ENCODE measurements at places on chromosomes 16 and 17.

GRCh38 chr16:17512636-17513220, 42.0 kb upstream of the XYLT1 start:
- no peak for DNase-seq
- H3K27ac ChIP-seq: no peak overlapping the region
- H3K4me3 ChIP-seq: no peak overlapping the region
- no peaks in the 10 kb centered on the region for H3K36me3 ChIP-seq

DNA sequence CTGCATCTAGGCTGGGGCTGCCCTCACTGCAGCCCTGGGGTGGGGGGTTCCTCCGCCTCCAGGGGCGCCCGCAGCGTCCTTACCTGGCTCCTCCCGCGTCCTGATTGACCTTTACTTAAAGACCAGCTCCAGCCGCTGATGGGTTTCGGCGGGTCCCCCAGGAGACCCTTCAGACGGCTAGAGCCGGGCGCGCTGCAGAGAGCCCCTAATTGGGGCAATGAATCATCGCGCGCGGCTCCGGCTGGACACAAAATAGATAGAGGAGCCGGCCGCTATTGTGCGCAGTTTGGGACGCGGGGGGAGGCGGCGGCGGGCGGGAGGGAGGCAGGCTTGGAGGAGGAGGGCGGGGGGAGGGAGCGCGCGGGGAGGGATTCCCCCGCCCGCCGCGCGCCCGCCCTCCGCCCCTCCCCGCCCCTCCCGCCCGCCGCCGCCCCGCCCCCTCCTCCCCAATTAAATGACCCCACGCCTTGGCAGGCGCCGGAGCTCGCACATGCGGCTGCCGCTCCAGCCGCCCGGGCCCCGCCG, 56.5 kb upstream of the CIBAR2 start:
- peak overlapping the region; percentile 59 for H3K4me3 ChIP-seq
- peaks cover 60% of the 10 kb centered on the region for H3K4me1 ChIP-seq
- H3K27ac ChIP-seq: no peak overlapping the region
- DNase-seq: no peak
- H3K27me3 ChIP-seq: no peaks in the 10 kb centered on the region

DNA sequence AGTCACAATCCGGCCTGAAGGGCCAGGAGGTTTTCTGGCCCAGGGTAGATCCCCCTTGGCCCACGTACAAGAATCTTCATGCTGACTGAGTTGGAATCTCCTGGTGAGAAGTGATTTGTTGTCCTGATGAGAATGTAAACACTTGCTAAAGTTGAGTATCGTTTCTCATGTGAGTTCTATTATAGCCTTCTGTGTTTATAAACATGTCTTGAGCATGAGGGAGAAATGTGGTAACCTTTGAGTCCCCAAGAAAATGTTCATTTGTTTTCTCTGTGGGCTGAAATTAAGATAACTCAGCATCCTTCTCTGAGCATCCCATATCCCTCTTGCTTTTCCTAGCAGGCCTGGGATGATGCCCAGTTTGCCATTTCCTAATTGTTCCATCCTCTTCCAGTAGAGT, 204.8 kb downstream of the FTO start:
- peaks cover 1% of the 10 kb centered on the region for H3K4me1 ChIP-seq
- DNase-seq: peak; percentile 64
- no peak overlapping the region for H3K27ac ChIP-seq
- H3K4me3 ChIP-seq: no peak overlapping the region

DNA sequence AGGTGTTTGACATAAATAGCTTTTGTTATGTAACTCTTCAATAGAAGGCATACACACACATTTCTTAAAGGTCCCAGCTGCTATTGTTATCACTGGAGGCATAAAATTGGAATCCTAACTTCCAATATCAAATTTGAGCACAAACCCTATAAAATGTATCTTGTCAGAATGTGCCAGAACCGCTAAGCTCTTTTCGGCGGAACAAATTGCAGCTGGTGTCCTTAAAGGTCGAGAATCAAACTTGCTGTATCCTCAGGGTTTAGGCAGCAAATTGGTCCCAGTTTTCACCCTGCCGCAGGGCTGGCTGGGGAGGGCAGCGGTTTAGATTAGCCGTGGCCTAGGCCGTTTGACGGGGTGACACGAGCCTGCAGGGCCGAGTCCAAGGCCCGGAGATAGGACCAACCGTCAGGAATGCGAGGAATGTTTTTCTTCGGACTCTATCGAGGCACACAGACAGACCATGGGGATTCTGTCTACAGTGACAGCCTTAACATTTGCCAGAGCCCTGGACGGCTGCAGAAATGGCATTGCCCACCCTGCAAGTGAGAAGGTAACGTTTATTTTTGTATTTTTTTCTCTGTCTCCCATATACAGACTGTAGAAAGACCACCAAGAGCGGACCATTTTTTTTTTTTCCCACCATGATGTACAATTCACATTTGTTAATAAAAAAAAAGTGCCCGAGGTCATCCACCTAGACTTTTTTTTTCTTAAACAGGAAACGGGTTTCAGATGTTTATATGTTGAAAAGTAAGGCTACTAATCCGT, 297.1 kb downstream of the IRF8 start:
- no peak overlapping the region for H3K27ac ChIP-seq
- no peaks in the 10 kb centered on the region for H3K36me3 ChIP-seq
- DNase-seq: peak; percentile 63

DNA sequence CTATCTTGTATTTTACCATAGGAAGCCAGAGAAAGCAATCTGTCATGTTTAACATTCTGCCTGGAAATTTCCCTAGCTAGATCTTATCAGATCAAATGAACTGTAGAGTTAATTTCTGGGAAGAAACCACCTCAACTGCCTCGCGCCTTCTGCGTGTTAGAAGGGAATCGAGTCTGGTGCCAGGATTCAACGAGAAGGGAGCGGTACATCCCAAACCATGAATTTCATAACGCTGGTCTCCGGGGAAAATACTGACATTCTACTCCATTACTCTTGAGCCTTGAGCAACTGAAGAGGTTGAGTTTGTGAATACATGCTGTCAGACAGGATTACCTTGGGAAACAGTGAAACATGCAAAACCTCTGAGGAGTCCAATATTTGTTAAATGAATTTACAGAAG, 35.2 kb downstream of the MPHOSPH6 start:
- H3K4me3 ChIP-seq: no peak overlapping the region
- no peak for DNase-seq
- no peaks in the 10 kb centered on the region for H3K27me3 ChIP-seq
- H3K36me3 ChIP-seq: peaks cover 3% of the 10 kb centered on the region
- H3K27ac ChIP-seq: no peak overlapping the region

DNA sequence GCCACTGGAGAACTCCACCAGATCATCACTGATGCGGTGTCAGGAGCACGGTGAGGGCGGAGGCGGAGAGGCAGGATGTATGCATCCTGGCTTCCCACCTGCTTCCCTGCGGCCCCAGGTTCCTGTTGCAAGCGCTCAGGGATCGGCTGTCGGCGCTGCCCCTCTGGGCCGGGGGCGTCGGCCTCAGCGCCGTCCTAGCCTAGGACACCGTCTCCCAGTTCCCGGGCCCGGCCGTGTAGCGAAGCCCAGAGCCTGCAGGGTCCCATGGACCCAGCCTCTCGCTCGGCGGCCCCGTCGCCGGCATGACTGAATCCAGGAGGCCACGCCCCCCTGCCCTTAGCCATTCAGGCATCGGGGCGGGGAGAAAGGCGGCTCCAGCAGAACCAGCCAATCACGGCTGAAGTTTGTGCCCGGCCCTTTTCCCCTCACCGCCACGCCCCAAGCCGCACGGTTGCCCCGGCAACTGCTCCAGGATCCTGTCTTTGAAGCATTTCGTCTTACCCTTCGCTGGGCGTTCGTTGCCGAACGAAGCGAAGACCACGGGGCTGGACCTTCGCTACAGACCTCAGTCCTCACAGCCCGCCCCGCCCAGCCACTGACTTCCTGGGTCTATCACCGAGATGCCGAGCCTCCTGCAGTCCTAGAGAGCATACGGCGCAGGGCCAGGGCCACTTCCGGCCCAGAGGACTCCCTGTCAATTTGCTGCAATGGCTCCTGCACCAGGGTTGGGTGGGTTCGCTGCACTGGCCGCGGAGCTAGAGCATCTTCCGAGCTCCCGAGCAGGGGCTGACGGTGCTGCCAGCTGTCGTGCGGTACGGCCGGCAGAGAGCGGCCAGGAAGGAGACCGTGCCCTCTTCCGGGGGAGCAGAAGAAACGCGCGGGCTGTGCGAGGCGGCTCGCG, 10.6 kb upstream of the ZNF213 start:
- no peaks in the 10 kb centered on the region for H3K27me3 ChIP-seq
- peak overlapping the region; percentile 67 for H3K4me3 ChIP-seq
- peaks cover 9% of the 10 kb centered on the region for H3K4me1 ChIP-seq
- peak overlapping the region; percentile 66 for H3K27ac ChIP-seq
- peaks cover 37% of the 10 kb centered on the region for H3K36me3 ChIP-seq

GRCh38 chr17:4643676-4644075, 2.2 kb upstream of the ALOX15 start:
- H3K27ac ChIP-seq: no peak overlapping the region
- peaks cover 13% of the 10 kb centered on the region for H3K4me1 ChIP-seq
- no peaks in the 10 kb centered on the region for H3K36me3 ChIP-seq
- no peak overlapping the region for H3K4me3 ChIP-seq
- peaks cover 78% of the 10 kb centered on the region for H3K27me3 ChIP-seq
- no peak for DNase-seq

- no peaks in the 10 kb centered on the region for H3K27me3 ChIP-seq
- H3K27ac ChIP-seq: no peak overlapping the region
- H3K4me3 ChIP-seq: no peak overlapping the region
Observed at GRCh38 chr17:45230787-45231480, 9.2 kb downstream of the FMNL1 start.

- no peak overlapping the region for H3K27ac ChIP-seq
- DNase-seq: no peak
- H3K4me1 ChIP-seq: peaks cover 17% of the 10 kb centered on the region
- H3K36me3 ChIP-seq: no peaks in the 10 kb centered on the region
Observed at GRCh38 chr16:2854700-2855309, 3.2 kb downstream of the PRSS22 start.

DNA sequence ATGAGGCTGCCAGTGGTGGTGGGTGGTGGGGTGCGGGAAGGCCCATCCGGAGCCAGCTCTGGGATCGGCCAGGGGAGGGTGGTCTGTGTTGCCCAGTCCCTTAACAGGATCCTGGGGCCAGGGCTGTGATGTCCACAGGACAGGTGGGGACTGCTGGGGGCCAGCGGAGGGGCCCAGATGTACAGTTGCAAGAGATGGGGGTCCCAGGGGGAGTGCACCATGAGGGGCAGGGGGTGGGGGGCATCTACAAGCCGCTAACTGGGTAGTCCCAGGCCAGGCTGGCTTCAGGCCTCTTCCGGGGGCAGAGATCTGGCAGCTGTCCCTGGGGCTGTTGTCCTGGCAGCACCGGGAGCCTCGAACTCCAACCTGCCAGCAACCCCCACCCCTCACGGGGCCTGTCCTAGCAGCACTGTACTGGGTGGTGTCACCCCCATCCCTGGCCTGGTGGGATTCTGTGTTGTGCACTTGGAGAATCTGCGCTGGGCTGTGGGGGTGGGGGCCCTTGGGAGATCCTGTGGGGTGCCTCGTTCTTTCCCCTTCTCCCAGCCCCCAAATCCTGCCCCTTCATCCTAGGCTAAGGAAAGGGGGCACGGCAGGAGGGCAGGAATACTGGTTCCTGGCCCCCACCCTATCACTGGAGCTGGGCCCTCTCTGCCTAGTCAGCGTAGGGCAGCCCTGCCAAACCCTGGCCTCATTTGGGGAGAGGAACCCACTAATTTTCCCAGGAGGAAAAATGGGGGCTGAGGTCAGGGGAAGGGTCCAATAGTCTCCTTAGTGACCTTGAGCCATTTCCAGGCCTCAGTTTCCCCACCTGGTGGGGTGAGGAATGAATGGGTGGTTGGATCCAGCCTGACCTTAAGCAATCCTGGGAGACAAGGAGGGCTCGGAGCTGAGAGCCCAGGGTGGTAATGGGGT, 1.4 kb downstream of the MTSS2 start:
- peaks cover 72% of the 10 kb centered on the region for H3K4me1 ChIP-seq
- peaks cover 25% of the 10 kb centered on the region for H3K36me3 ChIP-seq
- no peaks in the 10 kb centered on the region for H3K27me3 ChIP-seq
- H3K4me3 ChIP-seq: peak overlapping the region; percentile 89

DNA sequence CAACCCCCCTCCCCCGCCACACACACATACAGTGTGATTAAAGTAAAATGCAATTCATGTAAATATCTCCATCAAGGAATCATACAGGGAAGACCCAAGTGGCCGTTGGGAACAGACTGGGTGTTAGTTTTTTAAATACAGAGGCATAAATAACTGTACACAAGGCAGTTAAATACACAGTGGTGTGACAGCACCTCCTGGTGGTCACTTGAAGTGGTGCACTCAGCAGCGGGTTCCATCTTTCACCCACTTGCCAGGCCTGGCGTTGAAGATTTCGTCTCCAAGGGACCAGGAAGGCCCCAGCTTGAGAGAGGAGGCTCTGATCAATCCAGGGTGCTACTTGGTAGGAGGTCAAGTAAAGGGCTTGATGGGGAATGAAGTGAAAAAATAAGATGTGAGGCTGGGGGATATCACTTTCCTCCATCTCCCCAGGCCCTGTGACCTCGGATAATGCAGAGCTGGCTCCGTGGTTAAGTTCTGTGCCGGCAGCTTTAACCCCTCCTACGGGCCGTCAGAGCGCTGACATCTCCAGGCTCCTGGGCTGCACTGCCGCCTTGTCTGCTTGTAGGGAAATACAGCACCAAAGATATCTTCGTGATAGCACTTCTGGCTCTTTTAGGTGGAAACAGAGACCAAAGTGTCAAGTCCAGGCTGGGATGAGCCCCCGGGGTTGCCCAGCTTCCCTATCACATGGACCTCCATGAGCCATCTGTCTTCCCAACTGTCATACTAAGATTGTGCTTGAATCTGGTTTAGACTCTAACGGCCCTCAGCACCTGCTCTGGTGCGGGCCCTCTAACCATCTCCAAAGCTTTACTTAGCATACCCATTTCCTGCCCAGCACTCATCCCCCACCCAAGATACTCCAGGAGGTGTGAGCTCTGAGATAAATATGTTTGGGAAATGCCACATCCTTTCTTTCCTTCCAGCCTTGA, 20.7 kb downstream of the LGALS9 start:
- DNase-seq: peak; percentile 41
- H3K4me1 ChIP-seq: peaks cover 4% of the 10 kb centered on the region
- peaks cover 12% of the 10 kb centered on the region for H3K27me3 ChIP-seq
- no peaks in the 10 kb centered on the region for H3K36me3 ChIP-seq
- no peak overlapping the region for H3K27ac ChIP-seq

GRCh38 chr16:88461331-88462269, 8.5 kb downstream of the ZFPM1 start:
- H3K27ac ChIP-seq: no peak overlapping the region
- no peaks in the 10 kb centered on the region for H3K36me3 ChIP-seq
- peak; percentile 24 for DNase-seq
- H3K27me3 ChIP-seq: no peaks in the 10 kb centered on the region
- peaks cover 32% of the 10 kb centered on the region for H3K4me1 ChIP-seq
- no peak overlapping the region for H3K4me3 ChIP-seq

GRCh38 chr17:80798595-80799537, 192.8 kb upstream of the CHMP6 start:
- no peaks in the 10 kb centered on the region for H3K27me3 ChIP-seq
- no peak overlapping the region for H3K4me3 ChIP-seq
- no peak overlapping the region for H3K27ac ChIP-seq
- peaks cover 22% of the 10 kb centered on the region for H3K4me1 ChIP-seq

DNA sequence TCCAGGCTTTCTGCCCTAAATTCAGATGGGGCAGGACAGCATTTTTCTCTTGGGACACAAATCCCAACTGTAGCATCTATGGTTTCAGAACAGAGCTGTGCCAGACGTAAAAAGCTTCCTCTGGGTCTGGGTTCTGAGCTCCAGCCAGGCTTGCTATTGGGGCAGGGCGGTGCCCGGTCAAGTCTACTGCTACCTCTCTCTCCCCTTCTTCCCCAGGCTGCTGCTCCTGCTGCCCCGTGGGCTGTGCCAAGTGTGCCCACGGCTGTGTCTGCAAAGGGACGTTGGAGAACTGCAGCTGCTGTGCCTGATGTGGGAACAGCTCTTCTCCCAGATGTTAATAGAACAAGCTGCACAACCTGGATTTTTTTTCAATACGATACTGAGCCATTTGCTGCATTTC, 1.1 kb downstream of the MT1M start:
- peaks cover 16% of the 10 kb centered on the region for H3K27me3 ChIP-seq
- H3K4me3 ChIP-seq: no peak overlapping the region
- peaks cover 26% of the 10 kb centered on the region for H3K4me1 ChIP-seq
- no peak for DNase-seq
- no peaks in the 10 kb centered on the region for H3K36me3 ChIP-seq
